ENCODE measurements at places on chromosomes 1 and 21. TPM values are rescaled to one million over a fixed set of nuclear protein-coding genes. Genes with fewer than 3 reads are reported as not detected.

Gene FCN3
- total RNA-seq = 12.9 TPM

Gene C1QC
- total RNA-seq = 35.7 TPM

Gene PPIAL4G
- not detected for total RNA-seq

Gene OR2T27
- not detected for total RNA-seq

Gene C1orf226
- 0.28 TPM for total RNA-seq

Gene HRNR
- total RNA-seq = not detected

Gene ITLN2
- not detected for total RNA-seq

Gene IGSF5
- total RNA-seq = not detected

Gene PLPP3
- 36.8 TPM for total RNA-seq

DNA sequence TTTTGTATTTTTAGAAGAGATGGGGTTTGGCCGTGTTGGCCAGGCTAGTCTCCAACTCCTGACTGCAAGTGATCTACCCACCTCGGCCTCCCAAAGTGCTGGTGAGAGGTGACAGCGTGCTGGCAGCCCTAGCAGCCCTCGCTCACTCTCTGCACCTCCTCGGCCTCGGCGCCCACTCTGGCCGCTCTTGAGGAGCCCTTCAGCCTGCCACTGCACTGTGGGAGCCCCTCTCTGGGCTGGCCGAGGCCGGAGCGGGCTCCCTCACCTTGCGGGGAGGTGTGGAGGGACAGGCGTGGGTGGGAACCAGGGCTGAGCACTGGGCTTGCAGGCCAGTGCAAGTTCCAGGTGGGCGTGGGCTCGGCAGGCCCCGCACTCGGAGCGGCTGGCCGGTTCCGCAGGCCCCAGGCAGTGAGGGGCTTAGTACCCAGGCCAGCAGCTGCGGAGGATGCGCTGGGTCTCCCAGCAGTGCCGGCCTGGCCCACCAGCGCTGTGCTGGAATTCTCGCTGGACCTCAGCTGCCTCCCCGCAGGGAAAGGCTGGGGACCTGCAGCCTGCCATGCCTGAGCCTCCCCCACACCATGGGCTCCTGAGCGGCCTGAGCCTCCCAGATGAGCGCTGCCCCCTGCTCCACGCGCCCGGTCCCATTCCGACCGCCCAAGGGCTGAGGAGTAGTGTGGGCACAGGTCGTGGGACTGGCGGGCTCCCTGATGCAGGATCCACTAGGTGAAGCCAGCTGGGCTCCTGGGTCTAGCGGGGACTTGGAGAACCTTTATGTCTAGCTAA lies 3.4 kb upstream of the LBR start:
- peak; percentile 18 for DNase-seq

DNA sequence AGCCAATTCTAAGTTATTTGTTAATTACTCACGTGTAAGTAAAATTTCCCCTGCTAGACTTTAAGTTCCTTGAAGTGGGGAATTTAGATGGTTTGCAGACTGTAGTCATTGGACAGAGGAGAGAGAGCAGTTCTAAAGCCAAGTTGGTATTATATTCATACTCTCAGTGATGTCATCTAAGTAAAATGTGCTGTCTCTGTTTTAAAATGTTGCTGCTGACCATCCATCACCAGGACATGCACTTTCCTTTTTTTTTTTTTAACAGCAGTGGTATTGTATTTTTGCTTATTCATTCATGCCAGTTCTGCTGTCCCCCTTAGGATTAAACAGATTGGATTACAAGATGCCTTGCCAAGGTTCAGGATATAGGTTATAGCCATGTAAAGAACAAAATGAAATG lies 2.3 kb downstream of the TTLL7 start:
- no peak for DNase-seq

DNA sequence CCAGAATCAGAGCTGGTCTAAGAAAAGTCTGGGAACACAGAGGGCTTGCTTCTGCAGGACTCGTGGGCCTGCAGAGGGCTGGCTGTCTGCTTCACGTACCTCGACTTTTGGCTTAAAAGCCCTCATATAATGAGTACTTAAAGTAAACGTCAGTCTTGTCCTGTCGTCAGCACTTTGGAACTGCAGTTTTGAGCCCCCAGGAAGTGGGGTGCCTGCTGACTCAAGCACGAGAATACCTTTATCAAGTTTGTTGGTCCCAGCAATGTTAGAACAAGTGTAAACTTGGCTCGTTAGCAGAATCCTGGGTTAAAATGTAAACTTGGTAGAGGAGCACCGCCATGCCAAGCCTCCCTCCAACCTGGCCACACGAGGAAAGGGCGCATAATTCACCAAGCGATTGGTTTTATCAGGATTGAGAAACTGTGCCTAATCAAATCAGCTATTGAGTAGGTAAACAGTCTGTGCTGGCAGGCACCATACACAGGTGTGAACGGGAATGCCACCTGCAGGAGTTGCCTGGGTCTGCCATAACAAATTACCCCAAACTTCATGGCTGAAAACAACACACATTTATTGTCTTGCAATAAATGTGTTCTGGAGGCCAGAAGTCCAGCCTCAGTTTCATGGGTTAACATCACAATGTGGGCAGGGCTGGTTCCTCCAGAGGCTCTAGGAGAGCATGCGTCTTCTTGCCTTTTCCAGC lies 45.0 kb upstream of the FHAD1 start:
- DNase-seq = peak; percentile 12

DNA sequence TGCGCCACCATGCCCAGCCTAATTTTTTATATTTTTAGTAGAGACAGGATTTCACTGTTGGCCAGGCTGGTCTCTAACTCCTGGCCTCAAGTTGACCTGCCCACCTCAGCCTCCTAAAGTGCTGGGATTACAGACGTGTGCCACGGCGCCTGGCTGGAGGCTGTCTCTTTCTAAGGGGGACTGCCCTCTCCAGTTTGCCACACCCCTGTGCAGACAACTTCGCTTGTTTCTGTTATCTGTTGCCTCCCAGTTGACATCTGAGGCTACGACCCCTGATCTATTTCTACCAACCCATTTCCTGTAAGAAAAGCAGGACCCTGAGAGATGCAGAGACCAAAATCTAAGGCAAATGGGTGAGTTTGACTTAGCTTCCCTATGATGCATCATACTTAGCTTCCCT lies 24.0 kb upstream of the VASH2 start:
- DNase-seq = no peak

DNA sequence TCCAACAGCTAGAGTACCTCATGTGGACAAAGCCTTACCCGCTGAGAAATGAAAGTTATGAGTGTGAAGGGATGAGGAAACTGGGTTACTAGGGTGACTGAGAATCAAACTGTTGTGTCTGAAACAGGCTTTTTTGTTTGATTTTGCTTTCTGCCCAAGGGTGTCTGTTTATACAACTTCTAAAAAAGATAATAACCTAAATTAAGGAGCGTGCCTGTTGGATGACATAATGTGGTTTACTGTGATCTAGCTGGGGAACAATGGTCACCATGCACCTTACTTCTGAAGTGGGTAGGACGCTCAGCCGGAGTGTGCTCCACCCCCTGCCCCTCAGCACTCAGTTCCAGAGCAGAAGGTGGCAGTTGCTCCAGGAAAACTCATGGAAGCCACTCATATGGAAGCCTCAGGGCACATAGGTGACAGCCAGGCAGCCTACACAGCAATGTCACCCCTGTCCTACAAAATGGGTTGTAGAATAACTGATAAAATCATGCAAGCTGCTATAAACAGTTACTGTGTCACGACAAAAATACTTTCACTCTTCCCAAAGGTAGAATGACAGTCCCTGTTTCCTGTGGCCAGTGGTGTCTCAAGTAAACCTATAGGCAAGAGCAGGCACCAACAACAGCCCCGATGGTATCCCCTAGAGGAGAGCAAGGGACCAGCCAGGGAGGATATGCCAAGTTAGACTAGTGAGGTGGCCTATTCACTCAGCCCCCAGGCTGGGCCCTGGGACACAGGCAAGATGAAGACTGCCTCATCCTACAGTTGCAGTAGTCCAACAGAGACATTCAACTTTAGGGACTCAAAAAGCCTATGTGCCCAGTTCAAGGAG lies 29.3 kb downstream of the SIPA1L2 start:
- no peak for DNase-seq

- no peak for DNase-seq
Observed at GRCh38 chr1:2306151-2306978, 78.2 kb downstream of the SKI start.

- no peak for DNase-seq
Observed at GRCh38 chr1:2133879-2134215, 60.7 kb downstream of the FAAP20 start.

DNA sequence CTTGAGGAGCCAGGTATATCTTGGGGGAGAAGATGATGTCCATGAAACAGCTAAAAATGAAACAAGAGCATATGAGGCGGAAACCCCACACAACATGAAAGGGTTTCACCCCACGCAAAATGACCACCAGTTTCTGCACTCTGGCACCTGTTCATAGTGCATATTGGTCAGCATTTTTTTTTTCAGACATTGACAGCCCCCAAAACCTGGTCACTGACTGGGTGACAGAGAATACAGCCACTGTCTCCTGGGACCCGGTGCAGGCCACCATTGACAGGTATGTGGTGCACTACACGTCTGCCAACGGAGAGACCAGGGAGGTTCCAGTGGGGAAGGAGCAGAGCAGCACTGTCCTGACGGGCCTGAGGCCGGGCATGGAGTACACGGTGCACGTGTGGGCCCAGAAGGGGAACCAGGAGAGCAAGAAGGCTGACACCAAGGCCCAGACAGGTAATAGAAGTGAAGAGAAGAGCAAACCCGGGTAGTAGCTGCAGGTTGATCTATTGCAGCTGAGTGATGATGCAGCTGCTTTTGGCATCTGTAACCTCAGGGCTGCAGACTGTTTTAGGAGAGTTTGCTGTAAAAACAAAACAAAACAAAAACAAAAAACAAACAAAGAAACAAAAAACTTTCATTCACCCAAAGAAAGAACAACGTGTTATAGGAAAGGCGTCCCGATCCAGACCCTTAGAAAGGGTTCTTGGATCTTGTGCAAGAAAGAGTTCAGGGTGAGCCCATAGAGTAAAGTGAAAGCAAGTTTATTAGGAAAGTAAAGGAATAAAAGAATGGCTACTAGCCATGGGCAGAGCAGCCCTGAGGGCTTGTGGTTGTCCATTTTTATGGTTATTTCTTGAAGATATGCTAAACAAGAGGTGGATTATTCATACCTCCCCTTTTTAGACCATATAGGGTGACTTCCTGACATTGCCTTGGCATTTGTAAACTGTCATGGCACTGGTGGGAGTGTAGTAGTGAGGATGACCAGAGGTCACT lies 51.0 kb downstream of the TNN start:
- no peak for DNase-seq

GRCh38 chr1:235019471-235019870 lies 109.2 kb downstream of the TOMM20 start:
- DNase-seq = no peak

- no peak for DNase-seq
Observed at GRCh38 chr1:67764633-67765032, 68.6 kb downstream of the GNG12 start.

- no peak for DNase-seq
Observed at GRCh38 chr1:34460193-34460592, 283.5 kb downstream of the C1orf94 start.

DNA sequence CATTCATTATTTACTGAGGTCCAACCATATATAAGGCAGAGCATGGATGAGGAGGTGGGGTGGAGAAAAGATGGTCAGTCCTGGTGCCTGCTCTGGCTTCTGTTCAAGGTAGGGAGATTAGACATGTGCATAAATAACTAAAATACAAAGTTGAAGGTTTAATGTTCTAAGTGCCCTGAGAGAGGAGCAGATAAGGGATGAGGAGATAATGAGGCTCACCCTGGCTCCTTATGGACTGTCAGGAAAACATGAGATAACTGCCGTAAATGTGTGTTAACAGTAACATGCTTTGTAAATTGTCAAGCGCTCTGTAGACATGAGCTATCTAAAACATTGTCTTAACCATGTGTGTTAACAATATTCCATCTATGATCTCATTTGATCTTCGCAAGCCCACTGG lies 474.6 kb upstream of the USP24 start:
- no peak for DNase-seq

DNA sequence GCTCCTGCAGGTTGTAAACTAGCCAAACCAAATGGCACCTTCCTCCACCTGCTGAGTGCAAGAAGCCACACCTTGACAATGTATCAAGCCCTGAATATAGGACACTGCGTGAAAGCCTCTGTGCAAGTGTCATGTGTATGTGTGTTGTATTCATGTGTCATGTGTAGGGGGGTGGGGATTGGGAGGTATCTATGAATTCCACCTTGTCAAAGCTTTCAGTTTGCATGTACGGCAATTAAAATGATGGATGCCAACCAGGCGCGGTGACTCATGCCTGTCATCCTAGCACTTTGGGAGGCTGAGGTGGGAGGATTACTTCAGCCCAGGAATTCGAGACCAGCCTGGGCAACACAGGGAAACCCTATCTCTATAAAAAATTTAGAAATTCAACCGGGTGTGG lies 19.8 kb downstream of the CD34 start:
- DNase-seq = no peak

GRCh38 chr1:2983319-2983705 lies 38.0 kb upstream of the ACTRT2 start:
- no peak for DNase-seq

- no peak for DNase-seq
Observed at GRCh38 chr1:221643404-221644144, 98.3 kb downstream of the DUSP10 start.

- DNase-seq = no peak
Observed at GRCh38 chr1:168636200-168636599, 59.8 kb downstream of the XCL1 start.

DNA sequence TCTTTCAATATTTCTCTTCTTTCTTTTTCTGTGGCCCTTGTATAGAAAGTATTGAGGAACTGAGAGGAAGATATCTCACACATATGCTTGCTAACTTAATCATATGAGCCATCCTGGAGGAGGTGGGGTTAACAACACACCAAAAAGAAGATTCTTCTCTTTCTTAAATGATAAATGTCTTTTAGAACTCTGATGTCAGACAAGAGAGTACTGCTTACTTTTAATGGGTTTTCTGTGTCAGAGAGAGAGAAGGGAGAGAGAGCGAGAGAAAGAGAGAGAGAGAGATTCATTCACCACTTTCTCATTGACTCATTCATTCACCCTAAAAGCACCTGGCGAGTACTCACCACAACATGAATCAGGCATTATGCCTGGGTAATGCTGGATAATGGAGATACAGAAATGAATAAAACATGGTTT lies 250.3 kb upstream of the SGIP1 start:
- no peak for DNase-seq

- DNase-seq = no peak
Observed at GRCh38 chr1:151978922-151979321, 14.7 kb downstream of the S100A10 start.

GRCh38 chr1:206565995-206566394 lies 46.3 kb downstream of the EIF2D start:
- no peak for DNase-seq

DNA sequence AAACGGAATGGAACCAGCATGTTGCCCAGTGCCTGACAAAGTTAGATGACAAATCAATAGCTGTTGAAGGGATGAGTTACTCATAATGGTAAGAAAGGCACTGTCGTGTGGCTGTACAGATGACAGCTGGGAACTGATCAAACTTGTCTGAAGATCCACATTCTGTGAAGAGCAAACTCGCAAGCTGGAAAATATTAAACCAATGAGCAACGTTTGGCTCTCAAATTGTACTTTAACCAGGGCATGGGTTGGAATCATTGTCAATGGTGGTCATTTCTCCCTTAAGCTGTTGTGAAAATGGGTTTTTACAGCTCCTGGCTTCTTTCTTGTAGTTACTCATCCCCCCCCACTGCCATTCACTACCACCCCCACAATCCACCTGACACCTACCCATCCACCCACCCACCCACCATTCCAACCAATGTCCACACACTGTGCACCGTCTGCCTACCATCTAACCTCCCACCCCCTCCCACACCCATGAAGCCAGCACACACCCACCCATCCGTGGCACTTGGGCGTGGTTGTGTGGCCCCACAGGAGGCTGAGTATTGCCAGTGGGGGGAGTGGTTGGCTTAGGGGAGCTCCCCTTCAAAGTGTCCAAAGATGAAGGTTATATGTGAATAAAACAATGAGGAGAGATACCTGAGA lies 46.7 kb downstream of the CLDN14 start:
- DNase-seq = no peak

GRCh38 chr1:44112486-44112885 lies 6.1 kb upstream of the KLF17 start:
- no peak for DNase-seq

Data from psoas muscle (tissue), 8 donors.